ENCODE measurements at places on chromosomes 6 and 20.

DNA sequence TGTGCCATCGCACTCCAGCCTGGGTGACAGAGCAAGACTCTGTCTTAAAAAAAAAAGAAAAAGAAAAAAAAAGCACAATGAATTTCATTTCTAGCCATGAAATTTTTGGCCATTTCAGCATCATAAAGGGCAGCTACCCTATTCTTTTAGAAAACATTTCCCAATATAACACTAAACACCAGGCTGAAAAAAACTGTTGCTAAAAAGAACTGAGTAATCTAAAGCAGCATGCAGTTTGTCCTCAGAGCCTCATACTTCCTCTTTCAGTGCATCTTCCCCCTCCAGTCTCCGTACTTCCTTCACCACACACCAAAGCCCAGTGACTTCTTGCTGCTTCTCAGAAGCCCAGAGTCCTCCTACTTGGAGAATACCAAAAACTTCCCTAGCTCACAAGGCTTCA is 5.6 kb upstream of the IFNGR1 start:
- no peak for DNase-seq

DNA sequence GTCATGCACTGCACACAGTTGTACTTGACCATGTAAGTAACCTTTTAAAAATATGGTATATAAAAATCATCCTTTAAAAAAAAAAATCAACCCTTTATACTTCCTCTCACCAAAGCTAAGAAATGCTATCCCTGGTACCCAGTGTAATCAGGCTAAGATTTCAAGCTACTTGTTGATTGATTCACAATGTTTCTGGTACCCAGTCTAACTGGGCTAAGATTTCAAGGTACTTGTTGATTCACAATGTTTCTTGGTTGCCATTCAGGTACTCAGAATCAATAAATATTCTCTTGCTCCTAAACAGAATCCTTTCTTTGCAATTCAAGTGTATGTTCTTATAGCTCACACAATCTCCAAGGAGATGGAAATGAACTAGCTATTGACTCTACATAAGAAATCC is 76.4 kb downstream of the SMLR1 start:
- DNase-seq: no peak

GRCh38 chr6:143896126-143896860 is 32.0 kb downstream of the ZC2HC1B start:
- peak; percentile 49 for DNase-seq

DNA sequence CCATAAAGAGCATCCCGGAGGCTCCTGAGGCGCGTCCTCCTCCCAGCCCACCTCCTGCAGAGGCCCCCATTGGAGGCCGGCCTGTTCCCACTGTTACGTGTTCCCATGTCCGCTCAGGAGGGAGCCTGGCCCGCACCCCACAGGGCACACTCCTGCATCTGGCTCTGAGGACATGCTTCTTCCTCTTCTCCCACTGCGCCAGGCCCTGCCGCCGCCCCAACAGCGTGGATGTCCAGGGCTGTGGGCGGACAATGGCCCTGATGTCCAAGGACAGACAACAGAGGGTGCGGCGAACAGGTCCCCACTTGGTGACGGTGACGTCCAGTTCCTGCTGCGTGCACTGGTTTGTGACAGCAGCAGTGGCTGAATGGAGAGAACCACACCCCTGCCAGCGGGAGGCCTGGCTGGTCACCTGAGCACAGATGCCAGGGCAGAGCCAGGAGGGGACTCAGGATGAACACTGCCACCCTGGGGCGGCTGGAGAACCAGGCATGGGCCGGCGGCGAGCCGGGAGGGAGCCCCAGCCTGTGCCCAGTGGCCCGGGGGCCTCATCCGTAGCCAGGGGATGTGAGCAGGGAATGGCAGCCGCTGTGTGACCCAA is 26.6 kb downstream of the FRMD1 start:
- DNase-seq: no peak

GRCh38 chr6:106105493-106105892 is 19.4 kb downstream of the PRDM1 start:
- DNase-seq: no peak

DNA sequence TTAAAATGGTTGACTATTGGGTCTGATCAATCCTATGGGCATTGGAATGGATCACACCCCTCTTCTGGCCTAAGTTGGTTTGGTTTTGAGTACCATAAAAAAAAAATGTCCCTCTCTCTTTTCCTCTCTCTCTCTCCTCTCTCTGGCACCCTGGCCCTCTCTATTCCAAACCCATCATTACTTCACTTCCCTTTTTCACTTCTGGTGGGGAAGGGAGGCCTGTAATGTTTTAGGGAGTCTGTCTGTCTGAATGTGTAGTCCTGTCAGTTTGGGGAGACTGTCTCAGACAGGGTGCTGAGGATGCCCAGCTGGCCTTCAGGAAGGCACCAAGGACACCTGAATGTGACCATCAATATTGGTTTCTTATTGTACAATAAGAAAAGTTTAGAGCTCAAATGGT is 165.8 kb downstream of the CD24 start:
- DNase-seq: no peak

- DNase-seq: no peak
These were observed 185.8 kb upstream of the TENT5A start for GRCh38 chr6:81938014-81938856.

DNA sequence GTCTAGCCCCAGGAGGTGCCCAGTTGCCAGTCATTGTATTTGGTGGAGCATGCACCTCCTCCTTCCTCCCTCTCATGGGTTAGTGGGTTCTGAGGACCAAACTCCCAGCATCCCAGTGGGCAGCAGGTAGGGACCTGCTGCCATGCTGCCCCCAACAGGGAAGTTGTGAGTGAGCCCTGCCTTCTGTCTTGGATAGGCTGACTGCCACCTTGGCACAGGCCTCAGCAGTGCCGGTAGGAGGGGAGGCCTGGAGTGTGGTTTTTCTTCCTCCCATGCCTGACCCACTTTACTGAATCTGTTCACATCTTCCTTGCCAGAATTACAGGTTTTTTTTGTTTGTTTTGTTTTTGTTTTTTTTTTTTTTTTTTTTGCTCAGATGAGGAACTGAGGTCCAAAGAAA is 24.5 kb downstream of the PLCG1 start:
- DNase-seq: no peak

DNA sequence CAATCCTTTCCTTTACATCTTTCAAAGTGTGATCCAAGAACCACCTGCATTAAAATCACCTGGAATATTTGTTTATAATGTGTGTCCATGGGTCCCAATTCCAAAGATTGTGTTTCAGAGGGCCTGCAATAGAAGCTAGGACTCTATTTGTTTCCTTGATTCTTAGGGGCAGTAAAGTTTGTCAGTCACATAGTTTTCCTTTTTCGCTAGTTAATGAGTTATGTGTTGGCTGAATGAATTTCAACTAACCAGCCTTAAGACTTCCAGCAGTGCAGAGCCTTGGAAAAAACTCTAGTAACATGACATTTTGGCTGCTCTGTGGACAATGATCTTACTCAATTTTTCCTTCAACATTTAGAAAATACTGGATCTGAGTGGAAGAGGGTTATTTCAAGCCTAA is 11.3 kb downstream of the FAM217A start:
- DNase-seq: no peak

DNA sequence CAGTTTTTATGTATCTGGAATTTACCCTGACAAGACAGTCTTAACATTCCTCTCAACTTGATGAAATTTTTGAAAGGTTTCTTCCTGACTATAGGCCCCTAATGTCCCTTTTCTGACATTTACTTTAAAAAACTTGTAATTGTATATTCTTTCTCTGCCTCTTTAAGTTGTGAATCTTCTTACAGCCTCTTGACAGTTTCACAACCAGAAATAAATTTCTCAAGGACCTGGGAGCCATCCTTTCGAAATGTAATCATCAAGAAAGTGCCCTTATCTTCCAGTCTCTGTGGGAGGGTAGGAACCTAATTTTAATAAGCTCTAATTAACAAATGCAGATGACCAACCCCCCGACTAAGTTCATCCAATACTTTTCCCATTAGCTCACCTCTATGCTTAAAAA is 403.6 kb upstream of the GJE1 start:
- DNase-seq: no peak

DNA sequence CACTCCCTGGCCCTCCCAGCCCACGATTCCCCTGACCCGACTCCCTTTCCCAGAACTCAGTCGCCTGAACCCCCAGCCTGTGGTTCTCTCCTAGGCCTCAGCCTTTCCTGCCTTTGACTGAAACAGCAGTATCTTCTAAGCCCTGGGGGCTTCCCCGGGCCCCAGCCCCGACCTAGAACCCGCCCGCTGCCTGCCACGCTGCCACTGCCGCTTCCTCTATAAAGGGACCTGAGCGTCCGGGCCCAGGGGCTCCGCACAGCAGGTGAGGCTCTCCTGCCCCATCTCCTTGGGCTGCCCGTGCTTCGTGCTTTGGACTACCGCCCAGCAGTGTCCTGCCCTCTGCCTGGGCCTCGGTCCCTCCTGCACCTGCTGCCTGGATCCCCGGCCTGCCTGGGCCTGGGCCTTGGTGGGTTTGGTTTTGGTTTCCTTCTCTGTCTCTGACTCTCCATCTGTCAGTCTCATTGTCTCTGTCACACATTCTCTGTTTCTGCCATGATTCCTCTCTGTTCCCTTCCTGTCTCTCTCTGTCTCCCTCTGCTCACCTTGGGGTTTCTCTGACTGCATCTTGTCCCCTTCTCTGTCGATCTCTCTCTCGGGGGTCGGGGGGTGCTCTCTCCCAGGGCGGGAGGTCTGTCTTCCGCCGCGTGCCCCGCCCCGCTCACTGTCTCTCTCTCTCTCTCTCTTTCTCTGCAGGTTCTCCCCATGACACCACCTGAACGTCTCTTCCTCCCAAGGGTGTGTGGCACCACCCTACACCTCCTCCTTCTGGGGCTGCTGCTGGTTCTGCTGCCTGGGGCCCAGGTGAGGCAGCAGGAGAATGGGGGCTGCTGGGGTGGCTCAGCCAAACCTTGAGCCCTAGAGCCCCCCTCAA is at the start of gene LTA:
TSS of gene LTA (plus strand) at position 249 of the 871 bp plus-strand sequence. CDS start at position 703, 454 bp downstream.
- no peak for DNase-seq

GRCh38 chr6:41200901-41201763 is at the start of gene TREML2:
Gene TREML2 (minus strand): TSS chr6:41201149. CDS start chr6:41201008, 141 bp downstream.
- DNase-seq: no peak

Measured in ureter (tissue), 1 donor.